ENCODE measurements at places on chromosomes 7 and 10.

DNA sequence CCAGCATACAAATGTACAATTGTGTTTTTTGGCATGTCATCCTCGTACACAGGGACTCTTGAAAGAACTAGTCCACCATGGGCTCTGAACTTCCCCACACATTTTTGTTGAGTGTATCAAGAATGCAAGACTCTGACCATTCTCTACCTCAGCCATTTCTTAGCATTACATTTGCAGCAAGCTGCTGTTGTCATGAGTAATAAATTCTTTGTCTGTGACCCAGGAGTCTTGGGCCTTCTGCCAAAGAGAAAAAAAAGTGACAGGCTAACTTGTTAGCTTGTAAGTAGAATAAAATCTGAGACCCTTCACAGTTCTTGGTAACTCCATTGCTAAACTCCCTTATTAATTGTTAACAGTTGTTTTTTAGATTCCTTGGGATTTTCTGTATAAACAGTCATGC is 542.3 kb upstream of the MBL2 start:
- peak; percentile 59 for DNase-seq

DNA sequence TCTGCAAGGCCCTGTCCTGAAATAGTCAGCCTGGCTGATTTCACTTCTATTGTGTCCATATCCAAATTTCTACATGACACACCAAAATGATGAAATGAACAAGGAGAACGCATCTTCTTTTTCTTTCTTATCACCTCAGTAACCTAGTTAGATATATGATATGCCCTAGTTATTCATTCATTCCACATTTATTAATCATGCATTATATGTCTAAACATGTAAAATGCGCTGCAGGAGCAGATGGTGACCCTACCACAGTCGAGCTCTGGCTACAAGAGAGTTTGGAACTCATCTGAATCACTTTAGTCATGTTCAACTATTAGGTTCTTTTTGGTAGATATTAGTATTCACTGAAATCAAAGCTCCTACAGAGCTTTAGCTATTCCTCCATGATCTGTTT is 31.8 kb upstream of the VPS41 start:
- no peak for DNase-seq

DNA sequence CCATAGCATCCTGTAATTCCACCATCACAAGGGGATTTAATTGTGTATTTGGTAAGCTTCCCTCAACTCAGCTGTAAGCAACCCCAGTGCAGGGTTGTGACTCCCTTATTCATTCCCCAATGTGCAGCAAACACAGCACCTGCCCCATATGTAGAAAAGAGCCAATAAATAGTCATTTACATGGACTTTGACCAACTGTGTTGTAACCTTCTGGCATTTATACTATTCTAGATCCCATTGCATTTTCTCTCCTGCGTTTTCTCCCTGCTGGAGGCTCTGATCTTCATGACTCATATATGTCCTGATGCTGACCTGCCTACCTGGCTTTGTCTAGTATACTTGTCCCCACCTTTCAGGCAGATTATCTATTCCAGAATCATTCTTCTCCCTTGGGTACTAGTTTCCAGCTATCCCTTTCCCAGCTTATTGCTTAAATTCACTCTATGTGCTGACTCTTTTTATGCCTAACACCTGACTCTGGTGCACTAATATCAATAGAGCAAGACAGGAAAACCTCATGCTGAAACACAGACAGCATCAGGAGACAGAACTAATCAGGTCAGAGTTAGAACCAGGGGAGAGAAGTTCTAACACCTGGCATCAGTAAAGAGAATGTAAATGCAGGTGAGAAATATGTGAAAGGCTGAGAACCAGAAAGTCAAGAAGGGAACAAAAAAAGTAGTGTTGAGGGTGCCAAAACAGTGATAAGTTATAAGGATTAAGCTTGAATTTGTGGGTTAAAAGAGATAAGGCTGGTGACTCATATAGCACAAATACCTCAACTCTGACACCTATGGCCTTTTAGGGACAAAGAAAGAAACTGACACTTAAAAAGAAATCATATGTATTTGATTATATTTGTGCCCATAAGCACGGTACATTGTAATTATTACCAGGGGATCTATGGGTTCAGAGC is 402.7 kb downstream of the IPMK start:
- no peak for DNase-seq

GRCh38 chr7:7178906-7179305 is 3.4 kb upstream of the C1GALT1 start:
- DNase-seq = no peak

- DNase-seq = peak; percentile 40
Observed at GRCh38 chr10:103716206-103717160, 138.9 kb downstream of the SH3PXD2A start.

GRCh38 chr10:133087679-133088178 is at the start of gene ADGRA1:
Gene ADGRA1 (plus strand): TSS chr10:133087924. CDS start chr10:133088910, 986 bp downstream.
- DNase-seq = no peak

DNA sequence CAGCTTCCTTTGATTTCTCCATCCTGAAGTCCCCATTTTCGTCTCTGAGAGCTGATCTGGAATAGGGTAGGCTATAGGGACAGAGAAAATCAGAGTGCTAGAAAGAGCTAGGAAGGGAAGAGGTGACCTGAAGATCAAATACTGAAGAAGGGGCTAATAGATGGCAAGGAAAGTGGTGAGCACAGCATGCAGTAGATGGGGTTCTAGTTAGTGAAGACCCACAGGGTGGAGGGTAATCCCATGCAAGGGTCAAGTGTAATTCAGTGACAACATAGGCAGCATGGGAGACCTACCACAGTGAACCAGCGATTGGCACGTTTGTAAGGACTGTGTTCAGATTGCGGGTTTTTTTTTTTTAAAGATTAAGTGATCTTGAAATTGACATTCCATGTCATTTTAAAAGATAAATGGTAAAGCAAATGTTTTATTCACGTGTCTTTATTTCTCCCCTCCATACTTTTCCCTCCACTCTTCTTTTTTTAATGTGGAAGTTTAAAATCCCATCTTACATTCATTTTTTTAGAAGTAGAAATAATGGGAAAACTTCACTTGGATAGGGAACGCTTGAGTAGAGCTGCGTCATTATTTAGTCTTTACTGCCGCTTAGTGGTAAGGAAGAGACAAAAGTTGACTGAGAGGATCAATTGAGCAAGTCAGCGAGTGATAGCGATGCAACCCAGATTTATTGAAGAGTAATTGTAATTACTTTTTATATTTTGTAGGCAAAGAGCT is 21.0 kb upstream of the ABI1 start:
- DNase-seq = no peak
